ENCODE measurements at places on chromosomes 3 and 15. TPM values are rescaled to one million over a fixed set of nuclear protein-coding genes. Genes with fewer than 3 reads are reported as not detected.

CACNA2D3 gene
- 0.18 TPM for total RNA-seq

TICRR gene
- 0.28 TPM for total RNA-seq

C3orf20 gene
- total RNA-seq = 0.09 TPM

CYP8B1 gene
- not detected for total RNA-seq

STRIT1 gene
- total RNA-seq = not detected

RPUSD3 gene
- total RNA-seq = 21.1 TPM

RTP3 gene
- total RNA-seq = not detected

DISP2 gene
- total RNA-seq = 0.09 TPM

PRSS50 gene
- total RNA-seq = not detected

SLC24A5 gene
- total RNA-seq = not detected

PPP2R3A gene
- total RNA-seq = 7.0 TPM

SPTBN5 gene
- total RNA-seq = 0.18 TPM

CCR9 gene
- total RNA-seq = not detected

PIGZ gene
- total RNA-seq = 2.1 TPM

CPLX3 gene
- total RNA-seq = not detected

KCNMB2 gene
- not detected for total RNA-seq

SLC38A3 gene
- total RNA-seq = not detected

CADM2 gene
- not detected for total RNA-seq

DOCK3 gene
- 0.09 TPM for total RNA-seq

LRRN1 gene
- not detected for total RNA-seq

GOLGA8G gene
- under 0.01 TPM for total RNA-seq

ZCWPW2 gene
- total RNA-seq = 0.74 TPM

ROPN1B gene
- total RNA-seq = not detected

TUSC7 gene
- not detected for total RNA-seq

All from smooth muscle cell of bladder (primary cell).